Esophagus squamous epithelium (tissue), 5 donors: ENCODE measurements at places on chromosomes 11 and 22. TPM values are rescaled to one million over a fixed set of nuclear protein-coding genes. Genes with fewer than 3 reads are reported as not detected.

The EXPH5 gene
- total RNA-seq, result 24.9 TPM

The PRG2 gene
- total RNA-seq, result not detected

- DNase-seq, result no peak
- H3K27me3 ChIP-seq, result no peaks in the 10 kb centered on the region
- no peaks in the 10 kb centered on the region for H3K36me3 ChIP-seq
- H3K4me1 ChIP-seq, result peaks cover 10% of the 10 kb centered on the region
- peak overlapping the region; percentile 46 for H3K27ac ChIP-seq
These were observed 124.3 kb downstream of the PLEKHA7 start for GRCh38 chr11:16889905-16890304.

The MDK gene
- total RNA-seq, result 62.6 TPM

DNA sequence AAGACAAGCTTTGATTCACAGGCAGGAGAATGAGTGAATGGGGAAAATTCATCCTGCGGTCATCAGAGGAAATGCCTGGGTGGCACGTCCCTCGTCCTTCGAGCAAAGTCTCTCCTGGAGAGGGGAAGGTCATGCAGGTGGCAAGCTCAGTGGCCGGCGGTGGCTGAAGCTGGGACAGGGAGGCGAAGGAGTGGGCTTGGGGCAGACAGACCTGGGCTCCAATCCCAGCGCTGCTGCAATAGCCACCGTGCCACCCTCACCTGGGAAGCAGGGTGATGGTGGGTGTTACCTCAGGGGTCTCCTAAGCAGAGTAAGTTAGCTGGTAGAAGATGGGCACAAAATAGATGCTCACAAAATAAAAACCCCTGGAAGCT is 22.4 kb upstream of the CACNG2 start:
- H3K4me3 ChIP-seq, result no peak overlapping the region
- H3K4me1 ChIP-seq, result no peaks in the 10 kb centered on the region
- no peak for DNase-seq

DNA sequence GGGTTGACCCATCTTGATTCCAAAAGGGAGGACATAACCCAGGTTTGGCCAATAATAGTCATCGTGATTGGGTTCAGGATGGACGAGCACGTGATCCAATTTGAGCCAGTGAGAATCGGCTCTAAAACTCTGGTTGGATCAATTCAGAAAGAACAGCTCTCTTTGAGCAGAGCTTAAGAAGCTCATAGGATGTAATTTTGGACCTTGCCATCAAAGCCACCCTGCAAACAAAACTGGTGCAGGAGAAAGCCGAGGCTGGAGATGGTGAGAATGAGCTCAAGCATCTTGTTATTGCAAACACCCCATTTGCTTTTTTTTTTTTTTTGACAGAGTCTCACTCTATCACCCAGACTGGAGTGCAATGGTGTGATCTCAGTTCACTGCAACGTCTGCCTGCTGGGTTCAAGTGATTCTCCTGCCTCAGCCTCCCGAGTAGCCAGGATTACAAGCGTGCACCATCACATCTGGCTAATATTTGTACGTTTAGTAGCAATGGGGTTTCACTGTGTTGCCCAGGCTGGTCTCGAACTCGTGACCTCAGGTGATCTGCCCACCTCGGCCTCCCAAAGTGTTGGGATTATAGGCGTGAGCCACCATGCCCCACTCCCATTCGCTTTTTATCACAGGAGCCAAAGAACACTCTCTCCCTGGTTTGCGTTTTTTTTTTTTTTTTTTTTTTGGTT is 13.8 kb upstream of the MIAT start:
- peaks cover 11% of the 10 kb centered on the region for H3K4me1 ChIP-seq
- no peak for DNase-seq
- H3K27ac ChIP-seq, result peak overlapping the region; percentile 13
- no peaks in the 10 kb centered on the region for H3K36me3 ChIP-seq

The WNT7B gene
- 16.4 TPM for total RNA-seq

The TBX10 gene
- not detected for total RNA-seq
